Activated B cell treated with CpG ODN at 0.5 μM for 24 hours (primary cell): ENCODE measurements at places on chromosomes 12 and 14. TPM values are rescaled to one million over a fixed set of nuclear protein-coding genes. Genes with fewer than 3 reads are reported as not detected.

RHEBL1 gene
- 3.2 and 3.3 TPM in 2 replicates for total RNA-seq

CCDC177 gene
- total RNA-seq, result 0.05 TPM in 1 of 2 replicates, not detected in the other

VRTN gene
- total RNA-seq, result not detected in 2 replicates

ZFC3H1 gene
- total RNA-seq, result 85.7 and 107 TPM in 2 replicates

GALNT16 gene
- 0.56 and 1.2 TPM in 2 replicates for total RNA-seq

KITLG gene
- total RNA-seq, result not detected in 2 replicates

SMCO2 gene
- not detected in 2 replicates for total RNA-seq

IFI27L1 gene
- 9.2 and 11.4 TPM in 2 replicates for total RNA-seq

KERA gene
- total RNA-seq, result not detected in 2 replicates

LRIG3 gene
- total RNA-seq, result not detected in 2 replicates

SLC10A1 gene
- not detected in 2 replicates for total RNA-seq

CD4 gene
- total RNA-seq, result 0.22 and 0.32 TPM in 2 replicates

ADGRD1 gene
- total RNA-seq, result 0.46 and 0.47 TPM in 2 replicates

RPS6KL1 gene
- 5.2 and 7.0 TPM in 2 replicates for total RNA-seq

ATG2B gene
- total RNA-seq, result 19.4 and 21.0 TPM in 2 replicates

TAMALIN gene
- total RNA-seq, result 47.6 and 52.8 TPM in 2 replicates

ITGB7 gene
- total RNA-seq, result 137 and 139 TPM in 2 replicates

POTEM gene
- 0.16 TPM in 1 of 2 replicates, not detected in the other for total RNA-seq

PPP2R5E gene
- total RNA-seq, result 40.0 and 44.8 TPM in 2 replicates

PTGER2 gene
- total RNA-seq, result 0.09 and 0.12 TPM in 2 replicates

GYS2 gene
- total RNA-seq, result not detected in 2 replicates

TAS2R7 gene
- not detected in 2 replicates for total RNA-seq

PLEKHD1 gene
- total RNA-seq, result 0.22 and 0.24 TPM in 2 replicates

TMEM229B gene
- total RNA-seq, result 3.3 and 3.7 TPM in 2 replicates

SIVA1 gene
- total RNA-seq, result 47.9 and 51.2 TPM in 2 replicates

C12orf56 gene
- total RNA-seq, result not detected in 2 replicates

ASCL1 gene
- 0.07 TPM in 1 of 2 replicates, not detected in the other for total RNA-seq

SERPINA12 gene
- total RNA-seq, result not detected in 2 replicates

RTL1 gene
- total RNA-seq, result not detected in 2 replicates

MCRS1 gene
- 82.2 and 84.2 TPM in 2 replicates for total RNA-seq

CELA1 gene
- not detected in 2 replicates for total RNA-seq

DIO3 gene
- not detected in 2 replicates for total RNA-seq

FGF23 gene
- total RNA-seq, result not detected in 2 replicates
